ENCODE measurements at places on chromosomes 6 and 20. TPM values are rescaled to one million over a fixed set of nuclear protein-coding genes. Genes with fewer than 3 reads are reported as not detected.

DNA sequence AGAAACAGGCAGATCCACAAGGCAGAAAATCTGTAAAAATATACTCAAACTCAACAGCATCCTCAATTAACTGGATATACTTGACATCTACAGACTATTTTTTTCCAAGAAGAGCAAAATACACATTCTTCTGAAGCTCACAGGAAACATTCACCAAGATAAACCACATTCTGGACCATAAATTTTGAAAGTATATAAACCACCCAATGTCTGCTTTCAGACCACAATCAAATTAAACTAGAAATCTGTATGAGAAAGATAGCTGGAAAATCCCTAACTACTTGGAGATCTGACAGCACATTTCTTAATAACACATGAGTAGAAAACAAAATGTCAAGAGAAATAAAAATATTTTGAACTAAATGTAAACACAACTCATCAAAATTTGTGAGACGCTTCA lies 195.5 kb downstream of the ERMARD start:
- no peak for DNase-seq

DNA sequence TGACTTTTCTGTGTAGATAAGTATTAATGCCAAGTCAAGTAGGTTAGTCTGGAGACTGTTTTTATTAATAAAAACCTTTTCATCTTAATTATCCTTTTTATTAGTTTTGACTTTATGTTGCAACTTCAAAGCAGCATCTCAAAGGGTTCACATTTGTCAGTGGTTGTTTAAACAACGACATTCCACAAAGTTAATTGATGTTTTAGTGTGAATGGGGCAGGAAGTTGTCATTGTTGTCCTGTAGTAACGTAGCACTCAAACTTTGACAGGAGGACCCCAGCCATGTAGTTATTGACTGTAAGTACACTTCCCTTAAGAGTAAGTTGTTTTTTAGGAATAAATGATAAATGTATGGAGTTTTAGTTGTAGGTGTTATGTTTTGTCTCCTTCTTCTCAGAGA lies 11.3 kb downstream of the SLC16A10 start:
- DNase-seq, result no peak

DNA sequence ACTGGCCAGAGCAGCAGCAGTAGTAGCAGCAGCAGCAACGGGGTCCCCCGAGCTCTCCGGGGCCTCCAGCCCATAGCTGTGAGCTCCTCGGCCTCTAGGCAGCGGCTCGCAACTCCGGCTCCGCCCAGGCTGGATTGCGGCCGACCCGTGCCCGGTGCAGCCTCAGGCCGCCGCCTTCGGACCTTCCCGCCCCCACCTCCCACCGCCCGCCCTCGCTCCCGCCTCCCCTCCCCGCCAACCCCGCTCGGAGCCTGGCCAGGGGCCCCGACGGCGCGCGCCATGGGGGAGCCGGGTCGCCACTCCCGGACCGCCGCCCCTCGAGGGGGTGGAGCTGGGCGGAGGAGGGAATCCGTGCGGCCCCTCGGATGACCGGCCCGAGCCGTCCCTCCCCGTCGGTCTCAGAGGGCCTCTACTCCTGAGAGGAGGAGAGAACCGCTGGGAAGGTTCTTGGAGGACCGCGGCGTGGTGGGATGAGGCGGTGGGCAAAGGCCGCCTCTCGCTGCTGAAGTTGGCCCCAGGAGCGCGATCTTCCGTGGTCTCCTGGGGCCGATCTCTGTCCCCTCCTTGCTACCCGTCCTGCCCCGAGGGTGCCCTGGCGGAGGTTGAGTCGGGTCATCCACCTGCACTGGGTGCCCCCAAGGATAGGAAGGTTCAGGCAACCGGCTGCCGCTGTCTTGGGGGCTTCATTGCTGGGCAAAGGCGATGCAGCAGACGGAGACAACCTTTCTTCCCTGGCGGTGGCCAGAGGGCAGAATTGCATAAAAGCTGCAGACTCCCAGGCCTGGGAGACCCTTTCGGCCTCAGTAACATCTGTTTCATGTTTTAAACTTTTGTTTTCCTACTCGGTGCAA lies at the start of gene ADAM33:
TSS of gene ADAM33 (minus strand) at position 80 of the 851 bp plus-strand sequence. CDS start at position 74, 6 bp downstream.
- no peak for DNase-seq

DNA sequence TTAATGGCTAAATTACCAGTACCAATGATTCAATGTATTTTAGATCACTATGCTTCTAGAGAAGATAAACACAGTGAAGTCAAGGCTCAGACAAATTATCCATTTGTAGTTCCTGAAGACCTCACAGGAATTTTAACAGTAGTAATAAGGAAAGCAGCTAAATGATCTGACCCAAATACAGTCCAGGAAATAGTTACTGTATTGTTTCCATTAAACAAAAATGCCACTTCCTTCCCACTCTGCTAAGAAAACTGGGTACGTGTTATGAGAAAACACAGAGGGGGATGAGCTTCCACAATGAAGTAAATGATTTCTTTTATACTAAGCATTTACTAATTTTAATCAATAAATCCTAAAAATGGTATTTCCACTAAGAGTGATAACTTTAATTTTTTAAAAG lies 127.9 kb downstream of the CDK19 start:
- DNase-seq, result no peak

DNA sequence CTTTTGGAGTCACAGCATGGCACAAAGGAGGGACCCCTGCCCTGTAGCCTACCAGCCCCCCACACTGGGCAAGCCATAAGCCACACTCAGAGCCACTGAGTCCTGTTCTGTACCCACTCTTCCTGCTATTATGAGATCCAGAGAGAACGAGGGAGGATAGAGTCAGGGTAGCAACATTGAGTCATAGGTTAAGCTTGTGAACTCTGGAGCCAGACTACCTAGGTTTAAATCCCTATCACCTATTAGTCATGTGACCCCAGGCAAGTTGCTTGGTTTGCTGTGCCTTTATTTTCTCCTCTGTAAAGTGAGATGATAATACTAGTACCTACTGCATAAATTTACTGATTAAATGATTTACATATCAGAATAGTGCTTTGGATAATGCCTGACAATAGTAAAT lies 540 bp downstream of the CNBD2 start:
- DNase-seq, result no peak

DNA sequence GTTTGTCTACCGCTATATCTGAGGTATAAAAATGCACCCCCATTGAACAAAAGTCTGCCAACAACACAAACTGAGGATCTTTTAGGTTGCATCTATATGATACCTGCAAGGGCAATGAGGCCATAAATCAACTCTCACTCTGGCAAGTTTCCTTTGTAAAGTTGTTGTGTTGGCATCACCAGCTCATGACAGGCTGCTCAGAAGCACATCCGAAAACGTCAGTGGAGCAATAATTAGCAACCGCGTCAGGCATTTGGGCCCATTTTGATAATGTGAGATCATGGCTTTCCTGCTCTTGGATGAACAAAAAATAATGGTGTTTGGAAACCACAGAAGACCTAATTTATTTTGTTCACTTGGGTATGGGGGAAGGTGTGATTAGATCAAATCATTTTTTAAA lies 12.0 kb upstream of the SLC22A3 start:
- no peak for DNase-seq

Gene JPH2
- total RNA-seq, result 46.6 TPM

GRCh38 chr6:36422714-36423100 lies 19.9 kb downstream of the PXT1 start:
- DNase-seq, result no peak

Gene RBM24
- total RNA-seq, result 10.8 TPM

DNA sequence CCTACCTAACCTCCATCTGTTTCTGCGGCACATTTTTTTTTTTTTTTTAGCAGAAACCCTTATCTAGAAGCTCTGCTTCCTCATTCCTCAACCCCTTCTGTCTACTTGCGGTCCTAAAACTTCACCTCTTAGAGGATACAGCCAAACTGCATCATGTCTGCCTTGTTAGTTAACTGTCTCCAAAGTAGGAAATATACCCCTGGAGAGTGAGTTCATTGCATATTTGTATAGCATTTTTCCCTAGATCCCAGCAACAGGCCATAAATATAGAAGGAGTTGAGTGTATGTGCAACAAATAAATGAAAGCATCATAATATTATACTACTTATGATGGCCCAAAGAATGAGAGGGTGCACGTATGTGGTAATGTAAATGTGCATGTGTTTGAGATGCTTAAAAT lies 1288.6 kb upstream of the GJE1 start:
- DNase-seq, result no peak

Gene C20orf141
- total RNA-seq, result not detected

Gene CLVS2
- not detected for total RNA-seq

GRCh38 chr20:9608639-9609340 lies 94.4 kb downstream of the LAMP5 start:
- no peak for DNase-seq

- peak; percentile 84 for DNase-seq
Observed at GRCh38 chr6:93416571-93417420, 2.6 kb downstream of the EPHA7 start.

DNA sequence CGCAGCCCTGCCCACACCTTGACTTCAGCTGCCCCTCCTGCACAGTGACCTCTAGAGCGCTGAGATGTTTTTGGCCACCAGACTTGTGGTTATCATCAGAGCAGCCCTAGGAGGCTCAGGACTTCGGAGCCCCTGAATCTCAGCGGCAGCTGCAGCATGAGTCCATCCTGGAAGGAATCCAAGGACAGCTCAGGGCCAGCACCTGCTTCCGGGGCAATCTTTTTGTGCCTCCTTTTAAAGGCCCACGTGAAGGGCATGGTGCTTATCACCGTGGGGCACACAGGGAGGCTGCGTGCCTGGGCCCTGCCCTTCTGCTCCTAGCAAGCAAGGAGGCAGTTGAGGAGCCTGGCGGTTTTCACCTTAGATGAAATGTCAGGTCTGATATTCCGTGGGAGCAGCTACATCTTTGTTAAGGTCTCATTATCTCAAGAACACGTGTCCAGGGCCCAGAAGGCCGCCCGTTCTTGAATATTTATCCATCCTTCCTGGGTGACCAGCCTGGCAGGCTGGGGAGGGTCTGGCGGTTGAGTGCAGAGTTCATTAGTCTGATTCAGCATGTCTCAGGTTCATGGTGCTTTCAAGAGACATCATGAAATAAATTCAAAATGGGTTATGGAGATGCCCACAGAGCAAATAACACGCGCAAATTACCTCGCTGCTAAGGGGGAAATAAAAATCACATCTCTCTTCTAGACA lies 392.4 kb downstream of the TAF4 start:
- no peak for DNase-seq

DNA sequence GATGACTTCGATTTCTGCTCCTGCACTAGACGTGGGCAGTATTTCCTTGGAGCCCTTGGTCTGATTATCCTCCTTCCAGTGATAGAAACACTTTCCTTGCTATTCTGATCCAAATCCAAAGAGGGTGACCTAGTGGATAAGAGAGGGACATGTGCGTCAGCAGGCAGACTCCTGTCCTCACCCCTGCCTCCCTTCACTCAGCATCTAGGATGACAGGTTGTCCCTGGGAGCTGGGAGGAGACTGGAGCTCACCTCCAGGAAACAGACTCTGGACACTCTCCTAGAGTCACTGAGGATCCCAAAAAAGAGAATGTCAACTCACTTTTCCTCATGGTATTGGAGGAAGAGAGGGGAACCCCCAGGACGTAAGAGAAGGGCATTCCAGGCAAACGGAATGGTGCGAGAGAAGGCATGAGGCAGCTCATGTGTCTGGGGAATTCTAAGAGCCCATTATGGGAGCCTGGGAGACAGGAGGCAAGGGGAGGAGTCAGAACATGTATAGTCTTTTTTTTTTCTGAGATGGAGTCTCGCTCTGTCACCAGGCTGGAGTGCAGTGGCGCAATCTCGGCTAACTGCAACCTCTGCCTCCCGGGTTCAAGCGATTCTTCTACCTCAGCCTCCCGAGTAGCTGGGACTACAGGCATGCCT lies 2.2 kb downstream of the C20orf173 start:
- no peak for DNase-seq

DNA sequence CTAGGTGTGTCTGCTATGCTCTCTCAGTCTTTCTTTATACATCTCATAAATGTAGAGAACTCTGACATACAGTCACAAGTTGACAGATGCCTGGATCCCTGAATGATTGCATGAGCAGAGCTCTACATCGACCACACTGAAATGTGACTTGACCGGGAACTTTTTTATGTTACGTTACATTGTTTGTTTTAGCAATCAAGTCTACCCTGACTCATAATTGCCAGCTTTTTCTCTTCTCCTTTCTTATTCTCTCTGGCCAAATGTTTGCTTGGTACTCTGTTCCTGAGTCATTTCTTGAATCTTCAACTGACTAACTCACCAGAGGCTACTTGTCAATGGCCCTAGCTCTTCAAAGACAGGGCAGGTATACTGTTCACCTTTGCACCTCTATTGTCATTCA lies 213.6 kb upstream of the DTNBP1 start:
- DNase-seq, result no peak

Gene FAM209A
- 0.55 TPM for total RNA-seq

- no peak for DNase-seq
Observed at GRCh38 chr6:6317386-6317785, 3.1 kb downstream of the F13A1 start.

GRCh38 chr6:154805288-154805911 lies 72.2 kb downstream of the SCAF8 start:
- DNase-seq, result no peak

GRCh38 chr6:64221776-64222175 lies 586.2 kb downstream of the PHF3 start:
- no peak for DNase-seq

DNA sequence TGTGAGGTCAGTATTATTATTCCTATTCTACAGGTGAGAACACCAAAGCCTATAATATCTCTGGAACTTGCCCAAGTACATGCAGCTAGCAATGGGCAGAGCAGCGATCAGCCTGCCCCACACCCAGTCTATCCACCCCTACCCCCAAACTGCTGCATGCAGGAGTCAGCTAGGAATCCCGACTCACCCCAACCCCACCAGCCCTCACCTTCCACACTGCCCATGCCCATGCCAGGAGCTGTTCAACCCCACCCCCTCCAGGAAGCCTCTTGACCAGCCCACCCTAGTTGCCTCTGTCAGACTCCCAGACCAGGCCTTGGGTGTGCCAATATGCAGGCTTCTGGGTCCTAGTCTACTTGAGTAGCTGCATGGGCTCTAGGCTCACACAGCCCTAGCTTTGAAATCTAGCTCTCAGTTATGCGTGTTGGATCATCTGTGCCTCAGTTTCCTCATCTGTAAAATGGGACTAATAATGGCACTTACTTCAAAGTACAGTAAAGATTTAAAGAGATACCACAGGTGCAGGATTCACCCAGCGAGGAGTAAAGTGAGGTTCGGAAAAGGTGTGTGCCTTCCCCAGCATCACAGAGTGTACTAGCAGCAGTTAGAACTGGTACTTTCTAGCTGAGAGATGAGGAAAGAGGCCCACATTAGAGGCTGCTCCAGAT lies 173.2 kb downstream of the VEGFA start:
- DNase-seq, result no peak

GRCh38 chr20:48841875-48842529 lies 14.2 kb upstream of the PREX1 start:
- DNase-seq, result no peak

Measured in chondrocyte (in vitro differentiated cells).